Neural crest cell (in vitro differentiated cells): ENCODE measurements at places on chromosomes 2 and 18.

DNA sequence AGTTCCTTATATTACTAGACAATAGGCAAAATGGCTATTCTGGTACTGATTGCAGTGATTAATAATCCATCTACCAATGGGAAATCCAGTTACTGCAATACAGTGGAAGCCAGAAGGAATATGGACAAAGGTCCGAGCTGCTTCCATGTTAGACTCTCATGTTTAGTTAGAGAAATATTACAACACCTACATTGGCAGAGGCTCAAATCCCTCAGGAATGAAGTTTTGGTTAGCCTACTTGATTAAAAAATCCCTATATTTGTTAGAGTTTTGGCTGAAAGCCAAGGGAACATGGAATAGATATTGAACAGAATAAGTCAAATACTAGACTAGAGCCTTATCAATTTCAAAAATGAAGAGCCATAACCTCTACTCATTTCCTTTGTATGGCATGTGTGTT lies 48.5 kb downstream of the ARL6IP6 start:
- peaks cover 7% of the 10 kb centered on the region for H3K36me3 ChIP-seq
- H3K4me3 ChIP-seq: no peak overlapping the region
- no peak for DNase-seq
- H3K27ac ChIP-seq: no peak overlapping the region
- H3K4me1 ChIP-seq: peaks cover 8% of the 10 kb centered on the region
- H3K27me3 ChIP-seq: no peaks in the 10 kb centered on the region

DNA sequence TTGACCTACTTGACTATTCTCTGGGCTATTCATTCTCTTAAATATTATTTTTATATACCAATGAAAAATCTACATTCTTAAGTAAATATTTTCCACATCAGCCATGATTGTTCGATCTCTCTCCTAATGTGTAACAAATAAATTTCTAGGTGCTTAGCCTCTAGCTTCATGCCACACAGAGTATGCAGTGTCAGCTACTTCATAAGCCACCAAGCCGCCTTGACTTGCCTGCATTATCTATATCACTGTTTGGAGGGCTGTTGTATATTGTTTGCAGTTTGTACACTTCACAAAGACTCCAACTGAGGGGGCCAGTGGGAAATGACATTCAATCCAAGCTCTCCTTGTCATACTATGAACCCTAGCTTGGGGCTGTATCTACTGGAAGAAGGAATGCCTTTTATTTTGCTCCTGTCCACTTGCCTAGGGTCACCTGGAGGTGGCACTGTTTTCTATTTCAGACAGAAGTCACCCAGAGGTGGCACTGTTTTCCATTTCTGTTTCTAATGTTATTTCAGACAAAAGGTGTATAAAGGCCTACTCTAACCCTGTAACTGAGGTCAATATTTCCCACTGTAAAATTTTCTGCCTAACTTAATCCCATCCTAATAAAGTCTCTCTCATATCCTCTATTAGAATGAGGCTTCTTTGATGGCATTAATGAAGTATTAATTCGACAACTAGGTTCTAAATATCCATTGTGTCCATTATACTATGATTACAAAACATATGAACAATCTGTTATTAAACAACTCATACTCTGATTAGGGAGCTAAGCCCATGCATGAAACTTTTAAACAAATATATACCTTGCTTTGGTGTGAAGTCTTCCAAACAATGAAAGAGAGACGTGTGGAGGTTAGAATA lies 36.4 kb downstream of the COL5A2 start:
- H3K36me3 ChIP-seq: peaks cover 1% of the 10 kb centered on the region
- H3K4me3 ChIP-seq: no peak overlapping the region
- peaks cover 11% of the 10 kb centered on the region for H3K4me1 ChIP-seq
- H3K27ac ChIP-seq: no peak overlapping the region
- no peak for DNase-seq

GRCh38 chr2:263022-263738 lies 652 bp downstream of the SH3YL1 start:
- DNase-seq: no peak
- H3K4me3 ChIP-seq: peak overlapping the region; percentile 78
- H3K27ac ChIP-seq: no peak overlapping the region
- peaks cover 34% of the 10 kb centered on the region for H3K4me1 ChIP-seq

- peak overlapping the region; percentile 52 for H3K27ac ChIP-seq
- peaks cover 13% of the 10 kb centered on the region for H3K4me1 ChIP-seq
- H3K27me3 ChIP-seq: no peaks in the 10 kb centered on the region
These were observed 50.4 kb downstream of the SLC35F5 start for GRCh38 chr2:113705982-113706523.
